Activated naive CD4-positive, alpha-beta T cell treated with anti-CD3 and anti-CD28 coated beads, Interleukin-2, amount 50 U/mL, for 16 hours (primary cell): ENCODE measurements at places on chromosomes 12 and 14.

GRCh38 chr12:22313963-22314330 lies 20.6 kb downstream of the ST8SIA1 start:
- no peak for DNase-seq

- no peak for DNase-seq
Observed at GRCh38 chr12:26750531-26751175, 82.3 kb downstream of the ITPR2 start.

GRCh38 chr12:77492536-77492935 lies 338.2 kb upstream of the NAV3 start:
- no peak for DNase-seq

DNA sequence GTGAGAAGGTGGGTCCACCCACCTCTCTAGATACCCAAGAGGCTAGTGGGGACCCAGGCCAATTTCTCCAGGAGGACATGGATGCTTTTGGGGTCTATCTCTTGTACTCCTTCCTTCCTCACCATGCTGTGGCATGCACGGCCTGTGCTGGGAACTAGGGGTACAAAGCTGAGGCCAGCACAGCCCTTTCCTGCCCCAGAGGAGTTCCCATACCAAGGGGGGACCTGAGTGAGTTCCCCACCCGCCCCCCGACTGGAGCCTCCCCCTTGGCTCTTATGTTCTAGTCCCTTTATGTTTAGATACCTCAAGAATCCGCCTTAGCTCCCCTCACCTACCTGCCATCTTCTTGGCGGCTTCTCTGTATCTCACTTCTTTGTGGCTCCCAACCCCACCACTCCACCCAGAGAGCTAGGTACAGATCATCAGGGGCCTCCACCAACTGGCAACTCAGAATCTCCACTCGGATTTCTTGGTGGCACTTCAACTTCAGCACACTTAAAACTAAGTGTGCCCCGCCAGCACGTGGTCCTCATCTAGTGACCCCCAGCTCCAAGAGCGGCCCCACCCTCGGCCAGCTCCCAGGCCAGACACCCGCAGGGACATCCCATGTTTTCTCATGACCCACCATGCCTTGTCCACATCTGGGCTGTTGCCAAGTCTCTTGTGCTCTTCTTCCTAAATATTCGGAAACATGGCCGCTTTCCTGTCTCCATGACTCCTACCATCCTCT lies 115.2 kb upstream of the RTL1 start:
- no peak for DNase-seq

DNA sequence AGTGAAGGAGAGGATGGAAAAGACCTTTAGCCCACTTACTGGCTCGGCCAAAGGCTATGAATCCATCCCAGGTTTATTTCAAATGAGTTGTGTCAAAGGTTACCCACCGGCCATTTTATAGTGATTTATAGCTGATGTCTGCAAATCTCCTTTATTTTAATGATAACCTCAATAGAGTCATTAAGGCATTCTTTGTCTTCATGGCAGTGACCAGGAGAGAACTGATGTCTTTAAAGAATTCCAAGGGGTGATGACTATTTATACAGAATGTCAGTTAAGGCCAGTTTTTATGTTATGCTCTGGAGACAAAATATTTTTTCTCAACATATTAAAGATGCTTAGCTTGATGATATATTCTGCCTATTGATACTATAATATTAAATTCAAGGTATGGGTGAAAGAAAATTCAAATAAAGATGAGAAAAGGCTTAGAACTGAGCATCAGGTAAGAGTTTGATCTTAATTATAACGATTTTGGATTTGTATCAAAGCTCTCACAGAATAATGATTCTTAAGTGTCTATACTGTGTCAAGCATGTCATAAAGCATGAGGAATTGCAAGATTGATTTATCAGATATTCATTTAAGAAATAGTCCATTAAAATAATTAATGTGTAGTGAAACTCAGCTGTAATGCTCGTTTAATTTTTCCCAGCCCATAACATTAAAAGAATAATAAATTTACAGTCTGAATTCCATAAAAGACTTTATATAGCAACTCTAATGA lies 361.5 kb downstream of the SOX5 start:
- no peak for DNase-seq

DNA sequence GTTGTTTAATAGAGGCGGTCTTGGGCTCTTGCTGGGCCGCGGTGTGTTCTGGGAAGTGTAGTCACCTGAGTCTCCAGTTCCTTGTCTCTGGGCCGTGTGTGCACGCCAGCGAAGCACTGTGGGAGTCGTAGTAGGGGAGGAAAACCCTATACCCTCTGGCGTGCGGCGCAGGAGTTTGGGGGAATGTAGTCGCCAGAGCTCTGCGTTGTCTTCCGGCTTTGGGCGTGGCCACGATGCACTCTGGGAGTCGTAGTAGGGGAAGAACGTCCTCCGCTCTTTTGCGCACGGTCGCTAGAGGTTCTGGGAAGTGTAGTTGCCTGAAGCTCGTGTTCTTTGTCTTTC lies 726 bp upstream of the ZNF140 start:
- peak; percentile 97 for DNase-seq

- no peak for DNase-seq
Observed at GRCh38 chr12:131002216-131002631, 48.5 kb downstream of the ADGRD1 start.

- no peak for DNase-seq
Observed at GRCh38 chr14:72014486-72014885, 82.3 kb downstream of the RGS6 start.

- no peak for DNase-seq
Observed at GRCh38 chr12:7609495-7609894, 56.2 kb downstream of the APOBEC1 start.

DNA sequence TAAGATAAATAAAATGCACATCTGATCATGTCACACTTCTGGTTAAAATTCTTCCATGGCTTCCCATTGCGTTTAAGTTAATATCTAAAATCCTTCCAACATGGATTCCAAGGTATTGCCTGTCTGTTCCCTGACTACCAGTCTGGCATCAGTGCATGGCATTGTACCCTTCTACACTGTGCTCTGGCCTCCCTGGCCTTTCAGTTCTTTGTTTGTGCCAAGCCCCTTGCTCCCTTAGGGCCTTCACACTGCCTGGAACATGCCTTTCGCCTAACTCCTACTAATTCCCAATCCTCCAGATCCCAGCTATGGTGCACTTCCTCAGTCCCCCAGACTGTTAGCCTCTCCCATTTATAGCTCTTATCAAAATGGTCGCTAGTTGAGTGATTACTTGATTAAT lies 6.3 kb downstream of the CIPC start:
- DNase-seq: no peak

DNA sequence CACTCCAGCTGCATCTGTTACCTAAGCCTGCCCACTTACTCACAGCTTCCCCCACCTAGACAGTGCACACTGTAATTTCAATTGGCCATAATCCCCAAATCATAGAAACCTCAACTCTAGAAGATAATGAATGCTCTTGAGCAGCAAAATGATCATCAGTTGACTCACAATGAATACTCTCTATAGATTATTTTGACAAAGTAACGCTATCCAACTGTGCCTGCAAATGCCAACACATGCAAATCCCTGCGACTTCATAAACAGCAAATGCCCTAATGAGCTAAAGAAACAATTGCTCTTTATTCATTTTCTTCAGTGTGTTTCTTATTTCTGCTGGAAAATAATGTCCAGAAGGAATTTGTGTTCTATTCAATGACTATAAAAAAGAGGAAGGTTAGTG lies 319.5 kb downstream of the PAWR start:
- DNase-seq: no peak

GRCh38 chr12:21941506-21942376 lies 515 bp upstream of the ABCC9 start:
- DNase-seq: no peak

DNA sequence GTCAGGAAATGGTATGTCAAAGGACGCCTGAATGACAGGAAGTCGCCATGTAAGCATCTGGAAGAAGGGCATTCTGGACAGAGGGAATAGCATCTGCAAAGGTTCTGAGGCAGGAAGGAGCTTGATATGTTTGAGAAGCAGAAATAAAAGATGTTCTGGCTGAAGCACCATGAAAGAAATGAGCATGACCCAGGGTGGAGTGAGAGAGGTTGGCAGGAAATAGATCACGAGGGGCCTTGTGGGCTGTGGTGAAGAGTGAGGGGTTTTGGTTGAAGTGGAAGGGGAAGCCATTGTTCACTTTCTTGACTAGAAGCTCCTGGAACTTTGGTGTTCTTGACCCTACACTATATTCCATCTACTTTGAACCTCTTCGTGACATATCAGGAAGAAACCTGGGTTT lies 99.4 kb upstream of the PARP11 start:
- DNase-seq: no peak

GRCh38 chr12:24080465-24080864 lies 131.0 kb upstream of the SOX5 start:
- no peak for DNase-seq

DNA sequence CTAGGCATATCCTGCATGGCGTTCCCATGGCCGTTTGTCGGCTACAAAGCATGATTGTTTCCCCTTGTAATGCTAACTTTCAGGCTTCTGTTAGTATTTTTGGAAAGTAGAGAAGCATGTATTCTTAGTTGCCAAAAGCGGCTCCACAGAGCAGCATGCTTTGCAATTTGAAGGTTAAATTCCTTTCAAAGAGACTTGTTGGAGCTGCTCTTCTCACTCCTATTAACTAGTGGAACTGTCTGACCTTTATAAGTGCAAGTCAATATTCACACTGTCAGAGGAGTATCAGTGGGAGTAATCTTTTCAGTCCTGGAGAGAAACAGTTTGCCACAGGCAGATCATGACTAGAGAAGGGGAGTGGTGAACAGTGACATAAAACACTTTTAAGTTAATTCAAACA lies 656.1 kb upstream of the NOVA1 start:
- DNase-seq: no peak

DNA sequence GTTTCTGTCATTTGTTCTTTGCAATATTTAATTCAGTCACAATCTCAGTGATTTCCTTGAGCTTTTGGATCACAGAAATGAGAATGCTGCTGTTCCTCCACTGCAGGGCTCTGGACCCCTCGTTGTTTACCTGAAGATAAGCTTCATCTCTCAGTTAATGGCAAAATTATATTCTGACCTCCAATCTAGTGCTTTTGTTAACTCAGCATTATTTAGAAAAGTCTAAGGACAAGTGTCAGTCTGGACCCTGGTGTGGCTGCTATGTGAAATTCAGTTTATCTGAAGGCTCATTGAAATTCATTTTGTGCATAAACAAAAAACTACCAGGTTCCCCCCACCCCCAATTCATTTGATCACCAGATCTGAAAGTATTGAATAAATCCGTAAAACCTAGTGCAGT lies 84.7 kb downstream of the PTPRO start:
- no peak for DNase-seq

DNA sequence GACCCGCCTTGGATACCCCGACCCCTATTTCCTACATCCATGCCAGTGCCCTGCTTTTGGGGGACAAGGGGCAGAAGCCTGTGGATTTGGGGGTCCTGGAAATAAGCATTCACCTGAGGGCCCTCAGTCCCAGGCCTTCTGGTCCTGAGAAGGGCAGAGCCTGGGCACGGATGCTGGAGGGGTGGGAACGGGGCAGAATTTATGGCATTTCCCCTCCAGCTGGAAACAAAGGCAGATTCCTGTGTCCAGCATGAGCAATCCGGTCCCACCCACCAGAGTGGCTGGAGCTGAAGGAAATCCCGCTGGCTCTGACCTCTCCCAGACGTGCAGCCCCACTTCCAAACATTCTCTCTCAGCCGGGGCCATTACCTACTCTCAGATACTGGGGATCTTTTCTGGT lies 9.3 kb downstream of the ANKRD33 start:
- DNase-seq: no peak

GRCh38 chr12:75632442-75632841 lies 121.0 kb upstream of the KRR1 start:
- no peak for DNase-seq

DNA sequence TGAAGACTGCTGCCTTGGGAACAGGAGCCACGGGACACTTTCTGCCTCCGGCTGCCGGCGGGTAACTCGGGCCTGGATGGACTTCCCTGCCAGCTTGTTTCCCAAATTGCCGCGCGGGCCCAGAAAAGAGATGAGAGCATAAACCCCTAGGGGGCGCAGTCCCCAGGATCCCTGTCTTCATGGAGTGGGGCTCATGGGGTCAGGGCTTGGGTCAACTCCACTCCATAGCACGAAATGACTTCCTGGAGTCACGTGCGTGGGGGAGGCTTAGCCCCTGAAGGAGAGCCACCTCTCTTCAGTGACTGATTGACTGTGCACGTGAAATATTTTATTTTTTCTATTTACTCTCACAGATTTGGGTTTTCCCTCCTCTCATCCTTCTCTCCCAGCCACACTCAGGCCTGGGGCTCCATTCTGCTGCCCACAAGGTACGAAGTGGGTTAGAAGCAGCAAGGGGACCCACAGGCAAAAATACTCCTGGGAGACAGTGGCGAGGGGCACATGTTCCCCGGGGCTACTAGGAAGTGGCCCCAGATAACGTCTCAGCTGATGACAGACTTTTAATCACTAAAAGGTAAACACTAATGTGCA lies 10.0 kb downstream of the PGF start:
- DNase-seq: no peak

DNA sequence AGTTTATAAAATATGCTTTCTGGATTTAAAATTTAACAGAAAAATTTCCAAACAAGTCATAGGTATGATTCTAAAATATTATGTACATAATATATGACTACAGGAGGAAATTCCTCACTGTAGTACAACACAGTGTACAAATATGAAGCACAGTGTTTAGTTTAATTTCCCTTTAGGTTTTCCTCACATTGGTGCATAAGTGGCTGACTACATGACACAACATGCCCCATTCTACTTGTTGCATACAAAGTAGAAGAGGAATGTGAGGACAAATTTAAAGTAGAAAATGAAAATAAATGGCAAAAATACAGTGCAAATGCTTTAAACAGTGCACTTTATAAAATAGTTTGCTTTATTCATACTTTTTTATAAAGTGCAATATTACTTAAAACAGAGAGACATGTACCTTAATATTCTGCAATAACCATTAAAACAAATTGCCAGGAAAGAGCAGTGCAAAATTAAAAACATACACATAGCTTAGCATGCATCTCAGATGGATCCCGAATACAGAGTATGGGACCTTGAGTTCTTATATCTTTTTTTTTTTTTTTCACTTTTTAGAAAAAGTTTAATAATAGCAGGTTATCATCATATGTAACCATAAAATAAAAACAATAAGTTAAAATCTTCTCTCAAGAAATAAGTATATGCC lies 54.8 kb upstream of the TTC7B start:
- no peak for DNase-seq

DNA sequence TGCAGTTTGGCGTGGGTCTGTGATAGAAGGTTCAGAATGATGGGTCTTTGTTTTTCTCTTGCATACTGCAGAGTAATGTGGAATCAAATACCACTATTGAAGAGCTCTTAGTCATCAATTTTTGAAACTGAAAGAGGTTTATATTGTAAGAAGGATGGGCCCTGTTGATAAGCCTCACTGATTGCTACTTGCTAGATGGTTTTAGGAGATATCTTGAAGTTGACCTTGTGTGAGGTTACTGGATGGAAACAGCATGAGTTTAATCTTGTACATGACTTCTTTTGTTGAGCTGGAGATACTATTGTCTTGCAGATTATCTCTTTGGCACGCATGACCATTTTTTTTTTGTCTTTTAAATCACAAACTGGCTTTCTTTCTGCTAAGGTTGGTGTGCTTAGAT lies 13.8 kb downstream of the BICD1 start:
- DNase-seq: no peak
